GM10248 (cell line): ENCODE measurements at places on chromosomes 2 and 18.

DNA sequence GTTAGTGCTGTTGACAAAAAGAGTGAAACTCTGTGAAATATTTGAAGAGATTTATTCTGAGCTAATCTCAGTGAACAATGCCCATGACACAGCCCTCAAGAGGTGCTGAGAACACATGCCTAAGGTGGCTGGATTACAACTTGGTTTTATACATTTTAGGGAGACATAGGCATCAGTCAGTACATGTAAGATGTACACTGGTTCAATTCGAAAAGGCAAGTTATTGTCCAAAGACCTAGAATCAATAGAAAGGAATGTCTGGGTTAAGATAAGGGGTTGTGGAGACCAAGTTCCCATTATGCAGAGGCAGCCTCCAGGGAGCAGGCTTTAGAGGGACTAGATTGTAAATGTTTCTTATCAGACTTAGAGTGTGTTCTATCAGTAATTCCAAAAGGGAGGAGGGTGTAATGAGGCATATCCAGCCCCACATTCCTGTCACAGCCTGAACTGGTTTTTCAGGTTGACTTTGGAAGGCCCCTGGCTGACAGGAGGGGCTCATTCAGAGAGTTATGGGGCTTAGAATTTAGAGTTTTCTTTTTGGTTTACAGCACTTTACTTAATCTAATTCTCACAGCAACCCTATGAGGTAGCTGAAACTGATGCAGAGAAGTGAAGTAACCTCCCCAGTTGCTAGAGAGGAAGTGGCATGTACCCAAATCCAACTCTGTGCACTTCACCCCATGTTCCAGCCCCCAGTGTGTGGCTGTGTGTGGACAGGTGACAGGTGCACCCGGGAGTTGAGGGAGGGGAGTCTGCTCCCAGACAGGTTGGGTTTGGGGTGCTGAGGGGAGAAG is 28.3 kb upstream of the ASAP2 start:
- DNase-seq: no peak

- no peak for DNase-seq
Measured at GRCh38 chr18:68604256-68604655, 110.7 kb downstream of the TMX3 start.

DNA sequence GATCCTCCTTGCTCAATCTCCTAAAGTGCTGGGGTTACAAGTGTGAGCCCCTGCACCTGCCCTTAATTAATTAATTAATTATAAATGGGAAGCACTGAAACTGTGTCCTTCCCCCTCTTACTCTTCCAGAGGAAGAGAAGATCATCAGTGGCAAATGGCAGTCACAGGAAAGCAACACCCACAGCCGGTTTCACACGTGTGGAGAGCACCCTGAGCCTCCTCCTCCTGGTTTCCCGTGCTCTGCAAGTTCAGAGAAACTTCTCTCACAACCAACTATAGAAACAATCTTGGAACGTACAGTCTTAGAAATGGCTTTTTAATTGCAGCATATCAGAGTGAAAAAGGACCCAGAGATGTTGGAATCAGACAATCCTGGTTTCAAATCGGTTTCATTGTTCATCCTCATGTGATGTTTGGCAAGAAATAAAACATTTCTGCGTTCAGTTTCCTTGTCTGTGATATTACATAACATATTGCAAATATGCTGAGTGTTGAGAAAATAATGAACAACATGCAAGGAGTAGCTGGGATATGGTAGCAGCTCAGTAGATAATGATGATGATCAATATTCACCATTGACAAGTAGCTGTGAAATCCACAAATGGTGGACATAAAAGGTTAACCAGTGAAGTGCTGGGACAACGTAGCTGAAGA is 141.0 kb upstream of the KCTD1 start:
- DNase-seq: no peak

- DNase-seq: no peak
Measured at GRCh38 chr2:148161909-148162435, 141.1 kb downstream of the MBD5 start.

GRCh38 chr2:230694241-230694640 is 18.4 kb upstream of the CAB39 start:
- peak; percentile 58 for DNase-seq

DNA sequence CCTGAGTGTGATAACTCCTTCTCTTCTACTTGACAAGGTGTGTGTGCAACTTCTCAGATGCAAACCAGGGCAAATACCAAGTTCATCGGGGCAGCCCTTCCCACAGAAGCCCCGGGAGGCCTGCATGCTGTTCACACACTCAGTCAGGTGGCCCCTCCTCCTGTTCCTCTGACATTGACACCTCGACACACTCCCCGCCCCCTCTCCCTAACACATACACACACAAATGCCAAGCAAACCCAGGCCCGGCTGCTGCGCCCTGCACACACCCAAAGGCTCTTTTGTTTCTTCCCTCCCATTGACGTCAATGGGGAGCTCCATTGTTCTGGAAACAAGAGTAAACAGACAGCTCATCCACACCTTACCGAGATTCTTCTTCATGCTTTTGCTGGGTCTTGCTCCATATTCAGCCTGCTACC is 1.7 kb upstream of the PER2 start:
- DNase-seq: no peak

- no peak for DNase-seq
Measured at GRCh38 chr2:105798595-105798994, 53.9 kb downstream of the NCK2 start.

- no peak for DNase-seq
Measured at GRCh38 chr2:104654811-104655210, 199.1 kb upstream of the POU3F3 start.

GRCh38 chr2:67566285-67566684 is 169.2 kb downstream of the ETAA1 start:
- no peak for DNase-seq

GRCh38 chr2:214807653-214808052 is 1.8 kb downstream of the BARD1 start:
- no peak for DNase-seq

DNA sequence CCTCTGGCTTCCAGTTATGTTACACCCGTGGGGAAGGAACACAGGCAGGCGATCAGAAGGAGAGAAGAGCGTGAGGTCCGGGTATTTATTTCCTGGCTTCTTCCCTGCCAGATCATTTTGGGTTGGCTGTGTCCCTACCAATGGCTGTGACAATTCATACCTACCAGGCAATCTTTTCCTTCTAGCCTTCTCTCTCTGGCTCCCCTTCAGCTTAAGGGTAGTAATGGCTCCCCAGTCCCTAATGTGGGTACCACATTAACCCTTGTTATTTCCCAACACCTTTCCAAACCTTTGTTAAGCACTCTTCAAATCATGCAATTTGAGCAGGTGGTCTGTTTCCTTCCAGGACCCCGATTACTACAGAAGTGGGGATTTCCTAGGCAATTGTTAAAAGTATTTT is 78.8 kb upstream of the LYPD6B start:
- no peak for DNase-seq

- DNase-seq: no peak
Measured at GRCh38 chr2:64923385-64923710, 65.9 kb upstream of the SLC1A4 start.

DNA sequence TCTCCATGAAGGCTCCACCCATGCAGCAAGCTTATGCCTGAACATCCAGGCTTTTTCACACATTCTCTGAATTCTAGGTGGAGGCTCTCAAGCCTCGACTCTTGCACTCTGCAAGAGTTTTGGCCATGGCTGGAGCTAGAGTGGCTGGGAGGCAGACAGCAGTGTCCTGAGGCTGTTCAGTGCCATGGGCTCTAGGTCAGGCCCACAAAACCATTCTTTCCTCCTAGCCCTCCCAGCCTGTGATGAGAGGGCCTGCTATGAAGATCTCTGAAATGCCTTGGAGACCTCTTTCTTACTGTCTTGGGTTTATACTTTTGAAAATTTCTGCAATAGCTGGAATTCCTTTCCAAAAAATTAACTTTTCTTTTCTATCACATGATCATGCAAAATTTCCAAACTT is 210.7 kb downstream of the RND3 start:
- no peak for DNase-seq

DNA sequence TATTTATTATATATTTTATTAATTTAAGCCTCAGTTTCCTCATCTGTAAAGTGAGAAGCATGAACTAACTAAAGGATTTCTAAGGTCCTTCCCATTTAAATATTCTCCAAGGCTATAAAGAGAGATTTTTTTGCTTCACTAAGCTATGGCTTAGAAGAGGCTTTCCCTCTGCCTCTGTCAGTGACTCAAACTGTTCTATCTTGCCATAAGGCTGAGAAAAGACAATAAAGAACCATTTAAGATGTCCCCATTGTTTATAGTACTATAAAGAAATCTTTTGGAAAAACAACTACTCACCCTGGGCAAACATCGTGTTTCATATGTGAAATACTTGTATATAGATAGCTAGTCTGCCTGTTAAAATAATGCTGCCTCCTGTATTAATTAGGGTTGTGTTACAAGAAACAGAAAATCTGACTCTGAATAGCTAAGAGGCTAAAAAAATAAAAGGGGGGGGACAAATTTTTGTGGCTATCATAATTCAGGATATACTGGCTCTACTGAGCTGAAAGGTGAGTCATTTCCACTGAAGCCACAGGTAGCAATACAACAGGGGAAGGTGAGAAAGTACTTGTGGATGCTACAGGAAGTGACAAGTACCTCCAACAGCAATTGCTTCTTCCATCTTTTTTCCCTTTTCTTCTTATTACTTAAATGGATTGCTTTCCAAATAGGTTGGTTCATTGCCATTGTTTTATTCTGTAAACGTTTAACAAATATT is 25.4 kb downstream of the EPHA4 start:
- DNase-seq: no peak

DNA sequence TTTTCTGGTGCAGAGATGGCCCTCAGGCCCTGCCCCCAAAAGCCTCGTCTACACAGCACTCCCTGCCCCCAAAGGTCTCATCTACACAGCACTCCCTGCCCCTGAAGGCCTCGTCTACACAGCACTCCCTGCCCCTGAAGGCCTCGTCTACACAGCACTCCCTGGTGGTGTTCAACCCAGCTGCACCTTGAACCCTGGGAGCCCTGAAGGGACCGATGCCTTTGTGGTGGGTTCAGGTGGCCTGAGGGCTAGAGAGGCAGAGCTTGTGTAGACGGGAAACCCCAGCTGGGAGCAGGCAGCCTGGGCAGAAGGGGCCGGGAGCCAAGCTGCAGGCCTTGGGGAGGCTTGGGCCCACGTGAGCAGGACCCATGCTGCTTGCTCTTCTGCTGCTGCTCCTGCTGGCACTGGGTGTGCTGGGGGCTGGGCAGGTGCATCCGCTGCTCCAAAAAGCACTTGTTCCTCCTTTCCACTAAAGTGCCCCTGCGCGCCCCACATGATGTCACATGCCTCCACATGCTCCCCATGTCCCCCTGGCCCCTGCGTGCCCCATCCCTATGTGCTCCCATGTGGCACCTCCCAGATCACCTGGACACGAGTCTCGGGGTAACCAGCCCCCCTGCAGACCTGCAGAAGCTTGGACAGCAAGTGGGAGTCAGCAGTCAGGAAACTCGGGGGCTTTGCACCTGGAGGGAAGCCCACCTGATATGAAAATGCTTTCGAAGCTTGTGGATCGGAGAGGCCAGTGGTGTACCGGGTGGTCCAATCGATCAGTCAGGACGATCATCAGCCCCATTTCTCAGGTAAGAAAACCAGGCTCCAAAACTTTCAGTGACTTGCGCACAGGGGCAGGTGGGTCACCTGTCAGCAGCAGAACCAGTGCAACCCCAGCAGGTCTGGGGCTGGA is 94.9 kb upstream of the CTDP1 start:
- no peak for DNase-seq

DNA sequence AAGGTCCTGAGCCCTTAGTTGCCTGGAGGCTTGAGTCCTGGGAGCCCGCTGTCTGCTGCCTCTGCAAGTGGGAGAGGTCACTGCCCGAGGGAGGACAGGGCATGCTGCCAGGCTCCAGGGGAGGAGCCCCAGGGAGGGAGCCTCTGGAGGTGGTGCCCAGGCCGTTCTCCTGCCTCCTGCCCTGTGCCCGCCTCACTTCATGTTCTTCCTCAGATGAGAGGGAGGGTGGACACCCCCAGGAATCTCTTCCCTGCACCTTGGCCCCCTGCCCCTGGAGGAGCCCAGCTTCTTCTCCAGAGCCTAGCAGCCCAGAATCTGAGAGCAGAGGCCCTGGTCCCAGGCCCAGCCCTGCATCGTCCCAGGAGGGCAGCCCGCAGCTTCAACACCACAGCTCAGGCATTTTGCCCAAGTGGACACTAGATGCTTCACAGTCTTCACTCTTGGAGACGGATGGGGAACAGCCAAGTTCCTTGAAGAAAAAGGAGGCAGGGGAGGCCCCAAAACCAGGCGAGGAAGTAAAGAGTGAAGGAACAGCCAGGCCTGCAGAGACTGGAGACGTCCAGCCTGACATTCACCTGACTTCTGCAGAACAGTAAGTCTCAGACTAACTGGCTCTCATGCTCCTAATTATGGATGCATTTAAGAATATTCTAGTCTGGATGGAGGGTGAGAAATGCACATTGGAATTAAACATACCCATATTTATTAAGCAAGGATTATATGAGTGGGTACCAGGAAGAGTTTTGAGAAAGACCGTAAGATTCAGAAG is 12.1 kb downstream of the PSD4 start:
- no peak for DNase-seq

DNA sequence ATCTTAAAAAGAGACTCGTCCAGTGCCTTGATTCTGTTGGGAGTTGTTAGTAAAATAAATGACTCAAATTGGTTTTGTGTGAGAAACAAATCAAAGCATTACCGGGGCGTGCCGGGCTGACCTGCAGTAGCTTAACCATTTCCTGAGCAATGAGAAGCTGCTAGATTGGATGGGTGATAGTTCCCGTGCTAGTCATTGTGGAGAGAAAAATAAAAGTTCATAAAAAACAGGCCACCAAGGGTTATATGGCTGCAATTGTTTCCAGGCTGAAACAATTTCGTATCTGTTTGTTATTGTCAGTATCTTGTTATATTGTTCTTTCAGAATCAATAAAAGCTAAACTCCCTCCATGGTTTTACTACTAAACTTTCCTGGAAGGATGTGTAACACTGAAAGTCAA is 314.4 kb downstream of the MTX2 start:
- no peak for DNase-seq

DNA sequence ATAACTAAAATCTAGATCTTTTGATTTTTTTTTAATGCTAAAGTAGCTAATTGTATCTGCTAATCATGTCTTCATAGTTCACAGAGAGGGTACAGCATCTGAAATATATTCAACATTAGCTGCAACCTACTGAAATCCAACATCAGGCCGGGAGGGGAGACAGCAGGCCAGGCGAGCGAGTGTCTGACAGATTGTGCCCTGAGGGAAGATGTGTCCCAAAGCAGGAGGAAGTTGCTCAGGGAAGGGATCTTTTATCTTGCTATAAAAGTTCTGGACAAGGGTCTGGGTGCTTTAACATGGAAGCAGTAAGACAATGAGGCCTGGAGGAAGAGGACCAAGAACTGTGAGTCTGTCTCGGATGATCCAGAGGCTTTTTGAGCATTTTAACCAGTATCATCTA is 274.1 kb downstream of the AFF3 start:
- no peak for DNase-seq
